ENCODE measurements at places on chromosomes 3 and 15.

DNA sequence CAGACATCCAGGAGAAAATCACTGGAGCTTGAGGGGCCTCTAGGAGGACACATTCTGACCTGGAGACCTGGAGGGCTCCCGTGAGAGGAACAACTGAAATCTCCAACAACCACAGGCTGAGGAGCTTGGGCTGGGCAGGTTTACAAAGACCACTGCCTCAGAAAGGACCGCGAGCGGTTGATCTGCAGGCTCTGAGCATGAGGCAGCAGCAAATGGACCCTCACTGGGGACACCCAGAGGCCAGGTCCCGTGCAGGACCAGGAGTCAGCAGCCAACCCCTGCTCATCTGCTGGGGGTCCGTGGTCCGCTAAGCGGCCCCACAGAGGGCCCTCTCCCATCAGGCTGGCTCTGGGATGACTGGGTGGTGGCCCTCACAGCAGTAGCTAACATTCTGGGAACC is 10.5 kb upstream of the EPHB3 start:
- DNase-seq: no peak

DNA sequence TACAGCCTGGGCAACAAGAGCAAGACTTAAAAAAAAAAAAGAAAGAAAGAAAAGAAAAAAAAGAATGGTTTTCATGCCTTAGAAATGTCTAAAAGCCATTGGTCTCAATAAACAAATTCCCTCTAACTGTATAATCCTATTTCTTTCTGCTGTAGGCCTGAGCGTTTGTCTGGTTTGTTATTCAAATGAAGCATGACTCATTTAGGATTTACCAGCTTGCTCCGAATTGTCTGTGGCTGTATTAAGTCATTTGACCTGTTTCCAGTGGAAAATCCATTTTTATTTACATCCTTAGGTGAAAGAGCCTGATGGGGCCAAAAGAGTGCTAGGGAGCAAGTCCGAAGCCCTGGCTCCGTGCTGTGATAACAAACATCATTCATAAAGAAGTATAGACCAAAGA is 73.8 kb downstream of the BDH1 start:
- DNase-seq: no peak

DNA sequence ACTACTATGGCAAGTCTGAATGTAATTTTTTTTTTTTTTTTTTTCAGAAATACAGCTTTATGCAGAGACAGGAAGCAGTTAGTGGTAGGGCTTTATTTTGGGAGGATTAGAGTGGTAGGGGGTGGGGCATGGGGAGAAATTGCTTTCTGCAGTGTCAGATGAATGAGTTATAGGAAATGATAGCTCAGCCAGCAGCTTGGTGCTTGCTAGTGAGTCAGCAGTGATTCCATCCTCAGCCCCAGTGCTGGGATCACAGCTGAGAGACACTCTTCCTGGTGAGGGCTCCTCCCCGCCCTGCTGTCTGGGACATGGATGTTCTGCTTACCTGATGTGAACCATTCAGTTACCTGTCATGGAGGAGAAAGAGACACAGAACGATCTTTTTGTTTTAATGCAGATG is 39.6 kb downstream of the SEMA6D start:
- no peak for DNase-seq

DNA sequence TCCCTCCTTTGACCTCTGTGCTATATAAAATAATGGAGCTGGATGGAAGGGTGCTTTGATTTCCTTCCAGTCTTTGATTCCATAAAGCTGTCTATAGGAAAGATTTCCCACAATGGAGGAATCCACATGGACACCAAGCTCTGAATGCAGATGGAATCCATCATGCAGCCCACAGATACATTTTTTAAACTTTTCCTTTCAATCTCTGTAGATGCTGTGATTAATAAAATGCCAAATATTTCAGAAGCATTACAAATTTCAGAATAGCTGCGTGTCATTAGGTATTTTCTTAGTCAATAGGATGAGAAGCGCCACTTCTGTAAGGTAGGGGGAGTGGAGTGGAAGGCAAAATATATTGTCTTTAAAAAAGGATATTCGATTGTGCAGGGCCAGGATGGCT is 489.0 kb downstream of the NTRK3 start:
- no peak for DNase-seq

DNA sequence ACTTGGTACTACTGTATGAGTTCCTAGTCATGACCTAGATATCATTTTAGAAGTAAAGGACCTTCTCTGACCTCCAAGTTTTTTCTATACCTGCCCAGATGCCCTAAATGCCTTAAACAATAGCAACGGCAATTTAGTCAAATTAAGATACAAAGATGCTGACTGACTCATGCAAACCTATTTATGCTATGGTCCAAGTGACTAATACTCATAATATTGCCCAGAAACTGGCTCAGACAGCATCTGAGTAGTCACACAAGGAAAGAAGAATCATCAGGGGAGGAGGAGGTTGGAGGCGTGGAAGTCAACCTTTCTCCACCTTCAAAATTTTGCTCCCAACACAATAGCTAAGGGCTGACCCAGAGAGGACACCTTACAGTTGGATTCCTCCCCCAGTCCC is 6.8 kb downstream of the FYCO1 start:
- DNase-seq: no peak

DNA sequence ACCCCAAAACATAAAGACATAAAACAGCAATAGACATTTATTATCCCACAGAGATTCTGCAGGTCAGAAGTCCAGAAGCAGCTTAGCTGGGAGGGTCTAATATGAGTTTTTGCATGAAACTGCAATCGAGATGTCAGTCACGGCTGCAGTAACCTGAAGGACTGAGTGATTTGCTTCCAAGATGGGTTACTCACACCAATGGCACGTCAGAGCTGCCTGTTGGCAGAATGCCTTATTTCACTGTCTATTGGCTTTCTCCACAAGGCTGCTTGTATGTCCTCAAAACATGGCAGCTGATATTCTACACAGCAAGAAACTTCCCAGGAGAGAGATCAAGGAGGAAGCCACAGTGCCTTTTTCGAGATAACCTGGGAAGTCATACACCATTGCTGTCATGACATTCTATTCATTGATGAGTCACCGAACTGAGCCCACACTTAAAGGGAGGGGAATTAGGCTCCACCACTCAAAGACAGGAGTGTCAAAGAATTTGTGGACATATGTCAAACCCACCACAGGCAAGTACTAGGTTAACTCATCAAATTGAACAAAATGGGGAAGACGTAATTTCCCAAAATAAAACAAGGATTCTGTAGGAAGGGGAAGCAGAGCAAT is 122.2 kb downstream of the SYNPR start:
- DNase-seq: no peak

DNA sequence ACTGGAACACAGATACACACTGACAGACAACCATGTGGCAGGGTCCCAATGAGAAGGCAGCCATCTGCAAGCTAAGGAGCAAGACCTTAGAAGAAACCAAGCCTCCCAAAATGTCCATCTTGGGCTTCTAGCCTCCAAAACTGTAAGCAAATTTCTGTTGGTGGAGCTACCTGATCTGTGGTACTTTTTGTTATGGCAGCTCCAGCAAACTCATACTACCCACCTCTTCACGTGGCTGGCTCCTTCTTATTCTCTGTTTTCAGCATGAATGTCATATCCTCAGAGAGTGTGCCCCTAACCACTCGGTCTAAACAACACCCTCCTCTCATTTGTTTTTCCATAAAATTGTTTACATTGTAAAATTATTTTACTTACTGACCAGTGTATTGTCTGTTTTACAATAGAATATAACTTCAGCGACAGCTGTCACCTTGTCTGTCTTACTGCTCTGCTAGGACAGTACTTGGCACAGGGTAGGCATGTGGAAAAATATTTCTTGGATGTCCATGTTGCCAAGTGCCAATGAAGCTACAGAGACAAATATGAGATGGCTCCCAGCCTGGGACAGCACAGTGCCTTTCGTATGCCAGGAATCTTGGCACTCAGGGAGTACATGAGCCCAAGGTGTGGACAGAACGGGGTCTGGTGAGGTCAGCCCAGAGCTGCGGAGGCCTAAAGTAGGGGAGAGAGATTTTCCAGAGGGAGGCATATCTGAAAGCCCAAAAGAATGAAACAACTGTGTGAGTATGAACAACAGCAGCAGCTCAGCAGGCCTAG is 17.4 kb upstream of the SLC25A36 start:
- no peak for DNase-seq

DNA sequence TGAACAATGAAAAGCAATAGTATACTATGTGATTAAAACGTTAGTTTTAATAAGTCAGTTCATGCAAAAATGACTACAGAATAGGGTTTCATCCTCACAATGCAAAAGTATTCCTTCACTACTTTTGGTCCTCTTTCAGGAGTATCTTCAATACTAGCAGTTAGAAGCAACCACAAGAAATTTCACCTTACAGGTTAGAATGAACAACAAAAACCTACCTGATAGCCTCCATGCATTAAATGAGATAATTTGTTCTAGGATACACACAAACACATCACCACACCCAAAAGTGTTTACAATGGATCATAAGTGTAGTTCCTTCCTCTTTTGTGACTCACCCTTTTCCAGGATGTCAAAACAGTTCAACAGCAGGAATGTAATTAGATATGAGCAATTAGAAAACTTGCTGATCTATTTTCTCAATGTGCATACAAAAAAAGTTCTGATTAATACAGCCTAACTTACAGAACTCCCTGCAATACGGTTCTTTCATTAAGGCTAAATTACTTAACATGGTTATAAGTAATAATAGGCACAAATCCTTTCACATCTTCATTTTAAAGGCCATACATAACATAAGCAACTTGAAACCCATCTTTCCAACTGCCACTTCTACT is 21.6 kb downstream of the UACA start:
- no peak for DNase-seq

- DNase-seq: no peak
Observed at GRCh38 chr3:141812084-141812483, 48.9 kb downstream of the GRK7 start.

GRCh38 chr3:130889416-130889946 is 4.4 kb upstream of the ATP2C1 start:
- no peak for DNase-seq

- DNase-seq: no peak
Observed at GRCh38 chr15:85704066-85704465, 90.7 kb downstream of the KLHL25 start.

DNA sequence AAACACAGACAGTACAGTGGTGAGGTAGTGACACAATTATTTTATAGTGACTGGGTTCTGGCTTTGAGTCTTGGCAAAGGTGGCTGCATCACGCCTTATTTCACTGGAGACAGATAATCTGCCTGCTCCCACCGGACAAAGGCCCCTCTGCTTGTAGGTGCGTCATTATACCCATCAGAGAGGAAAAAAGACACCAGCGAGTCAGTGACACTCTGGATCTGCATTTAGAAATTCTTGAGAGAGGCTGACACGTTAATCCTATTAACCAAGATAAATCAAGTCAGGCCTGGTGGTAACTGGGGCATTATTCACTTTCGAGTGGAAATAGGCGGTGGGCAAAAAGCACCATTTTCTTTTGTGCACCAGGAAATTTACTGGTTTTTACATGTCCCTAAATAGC is 76.2 kb downstream of the NR2F2 start:
- DNase-seq: no peak

All from pons (tissue), 1 donor.